Naive thymus-derived CD8-positive, alpha-beta T cell (primary cell): ENCODE measurements at places on chromosomes 11 and 22.

DNA sequence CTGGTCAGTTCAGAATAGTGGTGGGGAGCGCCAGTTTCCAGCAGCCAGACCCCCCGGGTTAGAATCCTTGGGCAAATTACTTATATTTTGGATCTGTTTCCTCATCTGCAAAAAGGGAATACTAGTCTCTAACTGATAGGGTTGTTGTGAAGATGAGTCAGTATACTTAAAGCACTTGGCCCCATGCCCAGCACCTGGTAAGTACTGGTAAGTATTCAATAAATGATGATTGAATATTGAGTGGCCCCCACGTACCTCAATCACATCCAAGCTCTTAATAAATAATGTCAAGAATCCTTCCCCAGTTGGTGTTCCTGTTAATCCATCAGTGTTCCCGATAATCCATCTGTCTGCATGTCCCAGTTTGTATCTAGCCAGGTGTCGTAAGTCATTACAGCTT is 12.1 kb downstream of the ACP2 start:
- DNase-seq: no peak

GRCh38 chr11:1845561-1846452 is 7.0 kb downstream of the TNNI2 start:
- no peak for DNase-seq

DNA sequence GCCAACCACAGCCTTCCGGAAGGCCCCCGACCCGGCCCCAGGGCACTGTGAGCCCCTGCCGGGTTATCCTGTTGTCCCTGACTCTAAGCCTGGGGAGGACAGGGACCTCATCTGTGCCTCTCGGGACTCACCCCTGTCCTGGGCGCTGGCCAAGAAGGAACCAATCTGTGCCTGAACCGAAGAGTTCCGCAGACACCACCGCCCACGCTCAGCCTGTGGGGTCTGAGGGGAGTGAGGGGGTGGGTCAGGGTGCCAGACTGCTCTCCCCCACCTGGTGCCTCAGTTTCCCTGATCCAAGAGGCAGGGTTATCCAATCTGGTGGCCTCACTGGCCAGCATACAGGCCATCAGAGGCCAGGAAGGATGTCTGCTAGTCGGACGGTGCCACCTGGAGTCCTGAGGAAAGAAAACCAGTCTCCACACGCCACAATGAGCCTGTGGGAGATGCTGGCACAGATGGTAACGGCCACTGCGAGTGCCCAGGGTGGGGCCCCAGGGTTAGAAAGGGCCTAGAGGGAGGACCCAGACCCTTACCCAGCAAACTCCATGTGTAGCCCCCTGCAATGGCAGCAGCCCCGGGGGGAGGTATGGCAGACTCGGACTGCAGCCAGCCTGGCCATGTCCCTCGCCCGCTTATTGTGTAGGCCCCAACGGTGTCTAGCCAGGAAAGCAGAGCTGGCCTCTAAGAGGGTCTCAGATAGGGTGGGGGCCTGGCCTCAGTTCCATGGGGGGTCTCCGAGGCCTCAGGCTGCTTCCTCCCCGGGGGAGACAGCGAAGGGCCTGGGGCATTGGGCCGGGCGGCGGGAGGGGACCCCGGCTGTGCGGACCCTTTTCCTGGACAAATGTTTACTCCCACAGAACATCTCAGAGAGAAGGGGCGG is 827 bp upstream of the TNNT3 start:
- no peak for DNase-seq

DNA sequence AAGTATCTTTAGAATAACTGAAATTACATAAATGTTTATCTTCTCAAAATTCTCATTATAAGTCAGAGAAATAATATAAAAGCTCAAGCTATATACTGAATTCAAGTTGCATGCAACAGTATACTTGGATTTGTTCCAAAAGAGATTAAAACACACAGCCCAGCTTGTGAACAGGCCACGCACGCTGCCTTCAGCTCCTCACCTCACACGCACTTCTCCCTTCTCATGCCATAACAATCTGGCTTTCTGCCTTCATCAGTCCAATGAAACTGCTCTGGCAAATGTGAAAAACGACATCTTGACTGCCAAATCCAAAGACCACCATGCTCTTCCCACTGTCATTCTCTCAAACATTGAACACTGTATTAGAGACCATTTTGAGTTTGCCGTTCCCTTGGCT is 22.1 kb downstream of the ATP6V1E1 start:
- DNase-seq: no peak

DNA sequence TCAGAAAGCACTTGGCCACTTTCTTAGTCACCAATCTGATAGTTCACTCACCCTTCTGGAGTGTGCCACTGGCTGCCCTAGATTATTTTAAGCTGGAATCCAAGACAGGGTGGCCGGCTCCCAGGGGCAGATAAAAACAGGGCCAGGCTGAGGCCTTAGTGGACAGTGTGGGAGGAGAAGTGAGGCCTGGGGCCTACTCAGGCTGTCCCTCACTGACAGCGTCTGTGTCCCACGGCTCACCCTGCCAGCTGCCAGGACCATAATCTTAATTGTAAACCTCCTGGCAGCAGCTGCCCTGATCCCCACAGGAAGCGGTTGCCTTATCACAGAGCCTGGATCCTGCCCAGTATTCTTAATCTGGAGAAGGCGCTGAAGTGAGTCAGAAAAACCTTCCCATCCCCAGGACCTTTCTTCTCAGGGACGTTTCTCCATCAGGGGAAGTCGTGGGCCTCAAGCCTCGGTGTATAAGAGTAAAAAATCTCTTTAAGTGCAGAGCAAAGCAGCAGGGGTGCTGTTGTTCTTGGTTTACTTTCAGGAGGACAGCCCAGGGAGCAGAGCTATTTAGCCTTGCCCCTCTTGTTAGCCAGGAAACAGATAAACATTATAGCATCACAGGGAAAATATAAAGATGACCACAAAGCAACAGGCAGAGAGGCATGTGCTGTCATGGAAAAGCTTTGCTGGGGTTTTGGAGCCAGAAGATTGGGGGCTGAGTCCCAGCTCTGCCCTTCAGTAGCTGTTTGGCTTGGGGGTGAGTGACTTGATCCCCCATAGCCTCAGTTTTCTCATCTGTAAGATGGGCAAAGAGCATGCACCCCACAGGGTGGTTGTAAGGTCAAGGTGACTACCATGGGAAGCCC is 39.6 kb downstream of the TSPAN18 start:
- no peak for DNase-seq

DNA sequence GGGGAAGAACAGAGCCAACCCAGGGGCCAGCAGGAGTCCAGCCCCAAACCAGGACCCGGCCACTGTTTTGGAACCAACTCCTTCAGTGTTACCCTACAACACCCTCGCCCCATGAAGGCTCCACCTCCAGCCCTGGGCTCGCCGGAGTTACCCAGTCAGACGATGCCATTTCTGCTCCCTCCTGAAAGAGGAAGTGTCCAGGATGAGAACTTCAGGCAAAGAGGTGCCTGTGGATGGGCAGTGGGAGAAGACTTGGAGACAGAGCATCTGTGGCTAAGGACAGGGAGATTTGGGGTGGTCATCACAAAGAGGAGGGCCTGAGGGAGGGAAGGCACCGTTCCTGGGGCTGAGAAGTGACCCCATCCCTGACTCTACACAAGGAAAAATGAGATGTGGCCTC is 14.0 kb downstream of the APOBEC3B start:
- DNase-seq: no peak
